ENCODE measurements at places on chromosomes 12 and 14. TPM values are rescaled to one million over a fixed set of nuclear protein-coding genes. Genes with fewer than 3 reads are reported as not detected.

- DNase-seq, result peak; percentile 73
These were observed 31.2 kb upstream of the ADGRD1 start for GRCh38 chr12:130922511-130922953.

VTI1B gene
- 52.8 TPM for total RNA-seq

DNA sequence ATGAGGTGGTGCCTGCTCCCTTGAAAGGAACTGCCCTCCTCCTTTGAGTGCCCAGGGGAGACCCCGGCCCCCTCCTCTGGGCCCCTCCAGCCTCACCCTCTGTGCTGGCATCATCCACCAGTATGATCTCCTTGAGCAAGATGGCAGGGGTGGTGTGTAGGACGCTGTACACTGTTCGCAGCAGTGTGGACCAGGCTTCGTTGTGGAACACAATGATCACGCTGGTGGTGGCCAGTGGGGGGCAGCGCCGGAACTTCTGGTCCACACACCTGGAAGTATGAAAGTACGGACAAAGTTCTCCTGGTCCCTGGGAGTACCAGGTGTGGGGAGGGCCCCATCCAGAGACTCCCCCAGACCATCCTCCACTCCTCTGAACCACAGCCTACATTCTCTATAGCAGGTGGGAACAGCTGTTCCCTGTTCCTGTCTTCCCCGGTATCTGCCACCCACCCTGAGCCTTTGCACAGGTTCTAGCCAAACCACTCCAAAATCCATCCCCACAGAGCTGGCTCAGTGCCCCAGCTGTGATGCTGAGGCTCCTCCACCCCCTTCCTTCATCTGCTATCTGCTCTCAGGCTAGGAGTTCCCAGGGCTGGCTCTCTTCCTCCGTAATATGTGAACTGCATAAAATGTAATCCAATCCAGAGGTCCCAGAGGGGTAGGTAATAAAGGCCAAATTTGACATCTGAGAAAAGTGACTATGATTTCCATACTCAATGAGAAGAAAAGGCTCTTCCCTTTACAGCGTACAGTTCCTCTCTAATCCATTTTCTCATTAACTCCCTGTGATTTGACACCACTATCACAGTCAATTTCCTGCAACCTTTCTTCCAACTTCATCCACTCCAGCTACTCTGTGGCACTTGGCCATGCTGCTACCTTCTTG, 13.9 kb downstream of the GALNT6 start:
- DNase-seq, result peak; percentile 59

PCED1B gene
- 0.22 TPM for total RNA-seq

DNA sequence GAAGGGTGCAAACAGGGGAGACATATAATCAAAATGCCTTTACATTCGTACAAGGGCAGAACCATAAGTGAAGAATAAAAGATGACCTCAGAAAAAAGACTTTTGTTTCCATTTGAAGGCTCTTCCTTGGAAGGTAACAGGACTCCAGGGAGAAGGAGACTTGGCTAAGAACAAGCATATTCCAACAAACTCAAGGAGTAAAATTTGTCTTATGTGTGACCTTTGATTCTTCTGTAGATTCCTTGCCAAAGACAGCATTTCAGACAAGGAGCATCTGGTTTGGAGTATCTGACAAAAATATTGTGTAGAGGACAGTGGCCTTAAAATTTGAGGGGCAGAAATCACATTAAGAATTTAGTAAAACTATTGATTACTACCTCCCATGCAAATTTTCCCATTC, 991.9 kb downstream of the FLRT2 start:
- peak; percentile 75 for DNase-seq

- no peak for DNase-seq
These were observed 10.7 kb upstream of the TMBIM6 start for GRCh38 chr12:49730568-49731101.

NR1H4 gene
- 0.04 TPM for total RNA-seq

- DNase-seq, result no peak
These were observed 742.7 kb downstream of the VRK1 start for GRCh38 chr14:97539884-97540283.

GRCh38 chr12:18808221-18808620, 70.3 kb downstream of the CAPZA3 start:
- no peak for DNase-seq

DNA sequence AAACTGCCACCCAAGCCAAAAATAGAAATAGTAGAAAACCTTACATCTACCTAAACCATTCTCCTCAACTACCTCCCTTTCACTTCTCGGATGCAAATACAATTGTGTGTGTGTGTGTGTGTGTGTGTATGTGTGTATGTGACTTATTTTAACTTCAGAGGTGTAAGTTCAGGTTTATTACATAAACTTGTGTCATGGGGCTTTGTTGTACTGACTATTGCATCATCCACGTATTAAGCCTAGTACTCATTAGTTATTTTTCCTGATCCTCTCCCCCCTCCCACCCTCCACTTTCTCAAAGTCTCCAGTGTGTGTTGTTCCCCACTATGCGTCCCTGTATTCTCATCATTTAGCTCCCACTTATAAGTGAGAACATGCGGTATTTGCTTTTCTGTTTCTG, 592.5 kb upstream of the ATP2B1 start:
- no peak for DNase-seq

- DNase-seq, result no peak
These were observed 100.7 kb downstream of the TSPAN9 start for GRCh38 chr12:3177778-3178425.

OVCH1 gene
- 0.35 TPM for total RNA-seq

GRCh38 chr14:29836395-29836794, 91.3 kb downstream of the PRKD1 start:
- no peak for DNase-seq

DNA sequence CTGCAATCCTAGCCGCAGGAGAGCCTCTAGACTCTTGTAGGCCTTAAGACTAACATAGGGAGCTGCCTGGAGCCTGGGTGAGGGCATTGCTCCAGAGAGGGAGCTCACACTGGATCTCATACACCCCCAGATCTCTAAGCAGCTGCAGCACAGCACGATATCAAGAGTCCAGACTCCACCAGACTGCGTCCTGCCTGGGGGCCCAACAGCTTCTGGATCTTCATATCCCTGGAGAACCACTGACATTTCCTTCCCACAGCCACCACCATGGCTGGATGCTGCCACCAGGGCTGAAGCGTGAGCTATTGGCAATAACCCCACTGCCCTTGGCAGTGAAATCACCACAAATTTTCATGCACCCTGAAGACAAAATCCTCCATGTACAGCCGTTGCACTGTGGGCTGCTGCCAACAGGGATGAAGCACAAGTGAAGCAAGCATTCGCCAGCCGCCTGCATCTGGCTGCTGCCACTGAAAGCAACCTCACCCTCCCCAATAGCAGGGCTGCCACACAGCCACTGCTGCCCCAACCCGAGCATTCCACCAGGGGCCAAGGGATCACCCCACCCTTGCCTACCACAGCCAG, 28.2 kb downstream of the CACNA2D4 start:
- no peak for DNase-seq

SMIM41 gene
- 0.13 TPM for total RNA-seq

SMCO2 gene
- not detected for total RNA-seq

GRCh38 chr14:40053416-40053815, 621.2 kb upstream of the FBXO33 start:
- peak; percentile 87 for DNase-seq

GRCh38 chr12:19005257-19005801, 124.2 kb upstream of the PLEKHA5 start:
- no peak for DNase-seq

RNASE4 gene
- 18.4 TPM for total RNA-seq

GRCh38 chr12:28954333-28954732, 194.7 kb upstream of the FAR2 start:
- peak; percentile 15 for DNase-seq

DNA sequence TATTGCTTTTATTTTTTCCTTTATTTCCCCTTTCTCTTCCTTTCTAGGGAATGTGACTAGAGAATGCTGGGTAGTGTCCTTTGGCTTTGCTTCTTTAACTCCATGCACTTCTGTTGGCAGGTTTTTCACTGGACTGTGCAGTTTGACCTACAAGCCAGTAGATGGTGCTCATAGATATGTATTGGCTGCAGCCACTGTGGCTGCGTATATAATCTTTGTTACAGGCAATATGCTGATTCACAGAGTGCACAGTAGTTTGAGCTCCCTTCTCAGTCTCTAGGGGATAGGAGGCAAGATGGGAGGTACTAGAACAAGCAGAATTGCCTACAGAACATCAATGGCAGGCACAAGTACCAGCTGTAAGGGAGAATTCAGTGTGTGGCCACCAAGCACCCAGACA, 503.5 kb downstream of the LRFN5 start:
- DNase-seq, result peak; percentile 6

- peak; percentile 80 for DNase-seq
These were observed 1.2 kb downstream of the DUSP16 start for GRCh38 chr12:12561371-12562015.

GRCh38 chr14:71610797-71611196, 321.4 kb upstream of the RGS6 start:
- DNase-seq, result peak; percentile 22

GRCh38 chr14:66234411-66234810, 251.8 kb upstream of the CCDC196 start:
- DNase-seq, result no peak

TSHR gene
- 0.31 TPM for total RNA-seq

RNFT2 gene
- total RNA-seq, result 1.3 TPM

HOXC5 gene
- 1.1 TPM for total RNA-seq

DNA sequence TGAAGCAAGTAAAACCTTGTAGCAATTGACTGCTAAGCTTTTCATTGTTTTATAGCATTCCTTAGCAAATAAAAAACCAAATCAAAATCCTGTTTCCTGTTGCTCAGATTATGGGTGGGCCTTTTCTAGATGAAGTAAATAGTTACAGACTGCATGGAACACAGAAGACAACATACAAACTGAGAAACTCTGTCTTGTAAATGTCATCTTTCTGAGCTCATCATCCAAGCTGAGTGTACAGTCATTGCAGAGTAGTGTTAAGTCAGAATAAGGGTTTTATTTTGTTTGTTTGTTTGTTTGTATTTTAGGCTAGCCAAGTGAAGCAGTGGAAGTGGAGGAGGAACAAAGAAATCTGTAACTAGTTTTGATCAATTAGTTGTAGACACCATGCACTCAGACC, 24.4 kb upstream of the BTG1 start:
- no peak for DNase-seq

GRCh38 chr12:69689638-69690037, 9.5 kb downstream of the BEST3 start:
- no peak for DNase-seq

DNA sequence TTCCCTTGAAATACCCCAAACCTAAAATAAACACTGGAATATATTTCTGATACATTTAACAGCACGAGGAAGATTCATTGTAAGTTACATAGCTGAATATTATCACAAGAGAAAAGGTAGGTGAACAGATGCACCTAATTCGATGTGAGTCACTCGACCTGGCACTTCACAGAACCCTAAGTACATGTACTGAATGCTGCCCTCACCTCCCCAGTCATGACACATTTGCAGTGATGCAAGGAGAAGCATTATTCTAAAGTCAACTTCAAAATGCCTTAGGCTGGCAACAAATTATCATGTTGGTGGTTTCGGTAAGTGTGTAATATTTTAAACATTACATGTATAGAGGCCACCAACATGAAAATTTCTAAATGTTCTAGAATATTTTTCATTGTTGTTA, 35.2 kb upstream of the TMTC2 start:
- DNase-seq, result no peak

- DNase-seq, result no peak
These were observed 6.6 kb downstream of the FGF6 start for GRCh38 chr12:4438834-4439596.

SOAT2 gene
- total RNA-seq, result 0.04 TPM

KRT74 gene
- total RNA-seq, result not detected

DNA sequence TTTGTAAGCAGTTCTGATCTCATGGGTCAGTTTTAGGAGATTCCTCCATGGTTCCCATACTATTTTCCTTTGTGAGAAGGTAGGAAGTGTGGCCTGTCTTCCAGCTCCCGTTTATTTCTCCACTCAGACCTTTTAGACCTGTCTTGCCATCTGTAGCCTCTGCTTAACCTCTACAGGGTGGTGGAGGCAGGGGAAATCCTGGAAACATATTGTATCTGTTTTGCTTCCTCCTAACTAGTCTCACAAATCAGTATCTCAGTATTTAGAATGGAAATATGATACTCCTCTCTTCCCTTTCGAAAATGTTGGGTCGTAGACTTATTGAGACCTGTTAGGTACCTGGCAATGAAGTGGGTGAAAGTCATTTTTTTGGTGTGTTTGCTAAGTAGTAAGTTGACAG, 399.4 kb upstream of the RGS6 start:
- DNase-seq, result no peak

- no peak for DNase-seq
These were observed 25.4 kb upstream of the TESC start for GRCh38 chr12:117124421-117125271.

- DNase-seq, result no peak
These were observed 32.6 kb downstream of the CCDC85C start for GRCh38 chr14:99571303-99571986.

EDDM3A gene
- total RNA-seq, result not detected

GRCh38 chr12:23816394-23816851, 133.0 kb downstream of the SOX5 start:
- DNase-seq, result no peak

DNA sequence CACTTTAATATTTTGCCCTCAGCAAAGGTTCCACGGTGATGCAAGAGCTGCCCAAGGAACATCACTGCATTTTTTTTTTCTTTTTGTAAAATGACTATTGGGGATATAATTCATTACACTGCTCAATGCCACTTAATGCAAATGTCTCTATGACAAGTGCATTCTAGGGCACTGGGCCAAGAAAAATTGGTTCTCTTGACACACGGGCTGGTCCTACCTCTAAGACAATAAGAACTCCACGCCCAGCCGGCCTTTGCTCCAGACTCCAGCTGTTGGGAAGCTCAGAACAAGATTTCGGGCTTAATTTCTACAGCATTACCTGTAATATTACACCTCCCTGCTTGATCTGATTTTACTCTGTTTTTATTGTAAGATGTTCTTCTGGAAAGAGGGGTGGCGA, 48.8 kb upstream of the VRK1 start:
- DNase-seq, result no peak

MYH6 gene
- total RNA-seq, result 0.66 TPM

EAPP gene
- total RNA-seq, result 43.6 TPM

DNA sequence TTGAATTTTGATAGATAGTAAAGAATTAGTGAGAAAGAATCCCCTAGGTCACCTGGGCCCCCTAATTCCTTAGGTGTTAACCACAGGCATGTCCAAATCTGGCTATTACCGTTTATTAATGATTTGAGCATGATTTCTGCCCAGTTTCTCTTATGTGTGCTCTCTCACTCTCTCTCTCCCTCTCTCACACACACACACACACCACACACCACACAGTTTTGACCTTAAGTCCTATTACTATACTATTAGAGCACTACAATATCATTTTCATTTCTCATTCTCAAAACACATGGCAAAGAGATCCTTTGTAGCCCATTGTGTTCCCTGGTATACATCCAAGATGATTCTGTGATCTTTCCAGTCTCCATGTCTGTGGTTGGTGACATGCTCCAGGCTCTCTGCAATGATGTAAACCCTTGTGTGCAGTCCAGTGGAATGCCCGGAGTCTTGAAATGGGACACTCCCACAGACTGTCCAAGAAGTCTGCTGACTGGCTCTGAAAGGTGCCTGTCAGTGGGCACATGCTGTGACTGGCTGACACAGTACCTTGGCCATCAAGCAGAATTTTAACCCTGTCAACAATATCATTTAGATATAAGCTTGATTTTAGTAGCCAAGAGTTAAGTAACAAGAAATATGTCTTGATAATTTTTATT, 96.2 kb downstream of the FIGNL2 start:
- peak; percentile 87 for DNase-seq

POTEM gene
- total RNA-seq, result not detected

GRCh38 chr12:122982477-122982815, 2.0 kb downstream of the ARL6IP4 start:
- DNase-seq, result no peak

All from muscle of leg (tissue), 16 donors.